ENCODE measurements at places on chromosomes 3 and 15.
A peak's percentile ranks its signal among the peaks of the same experiment; 100 is the strongest.

- no peak for DNase-seq
These were observed 22.0 kb downstream of the SLC4A7 start for GRCh38 chr3:27462228-27462627.

GRCh38 chr3:49333091-49333490, 6.8 kb downstream of the USP4 start:
- no peak for DNase-seq

- DNase-seq = no peak
These were observed 94.3 kb upstream of the GADL1 start for GRCh38 chr3:30988769-30989168.

DNA sequence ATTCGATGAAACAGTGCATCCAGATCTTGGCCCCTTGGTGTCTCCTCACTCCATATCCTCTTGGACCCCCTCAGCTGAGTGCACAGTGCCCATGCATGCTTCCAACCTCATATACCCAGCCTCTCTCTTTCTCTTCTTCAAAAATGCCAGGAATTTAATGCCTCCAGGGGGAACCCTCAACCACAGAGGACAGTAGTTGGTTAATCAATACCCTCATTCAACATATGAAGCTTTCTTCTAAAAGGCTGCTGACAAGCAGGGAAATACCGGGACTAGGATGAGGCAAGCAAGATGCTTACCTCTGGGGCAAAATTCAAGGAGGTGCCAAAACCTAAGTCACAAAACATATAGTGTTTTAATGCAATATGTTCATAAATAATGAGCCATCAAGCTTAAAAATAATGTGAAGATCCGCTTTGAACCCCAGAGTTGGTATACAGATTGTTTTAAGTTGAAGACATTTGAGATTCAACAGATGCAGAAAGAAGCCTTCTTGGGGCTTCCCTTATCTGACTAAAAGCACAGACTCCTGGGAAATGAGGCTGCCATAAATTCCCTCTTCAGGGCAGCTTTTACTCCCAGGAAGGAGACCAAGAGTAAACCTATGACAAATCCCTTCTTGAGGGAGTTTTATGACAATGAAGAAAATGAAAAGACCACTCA, 48.2 kb upstream of the FHIT start:
- DNase-seq = no peak

- no peak for DNase-seq
These were observed 203.8 kb downstream of the UACA start for GRCh38 chr15:70559265-70560239.

- DNase-seq = peak; percentile 48
These were observed at the start of gene KCTD6 for GRCh38 chr3:58491506-58492402. TSS of gene KCTD6 (plus strand) at chr3:58492096. CDS start at chr3:58498756, 6,660 bp downstream.

- no peak for DNase-seq
These were observed 9.4 kb downstream of the APBA2 start for GRCh38 chr15:28895146-28895545.

GRCh38 chr3:126926684-126927400, 56.1 kb upstream of the PLXNA1 start:
- no peak for DNase-seq

GRCh38 chr15:70314018-70314354, 216.3 kb upstream of the TLE3 start:
- DNase-seq = no peak

- DNase-seq = no peak
These were observed 1.9 kb downstream of the RHO start for GRCh38 chr3:129530251-129530791.

DNA sequence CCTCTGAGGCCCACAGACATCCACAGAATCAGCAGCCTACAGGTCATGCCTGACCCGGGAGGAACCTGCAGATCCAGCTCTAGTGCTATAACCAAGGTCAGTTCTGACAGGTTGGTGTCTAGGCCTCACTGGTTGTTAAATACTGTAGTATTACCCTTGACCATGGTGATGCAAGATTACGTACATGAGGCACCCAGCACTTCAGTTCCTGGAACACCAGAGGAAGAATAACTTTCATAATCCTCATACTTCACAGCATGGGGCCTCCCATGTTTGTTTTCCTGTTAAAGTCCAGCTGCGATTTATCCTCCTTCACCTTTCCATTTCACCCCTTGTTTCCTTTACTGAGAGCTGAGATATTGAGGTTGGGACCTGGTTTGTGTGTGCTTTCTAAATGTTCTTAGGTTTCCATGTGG, 34.4 kb upstream of the GLCE start:
- DNase-seq = peak; percentile 26

DNA sequence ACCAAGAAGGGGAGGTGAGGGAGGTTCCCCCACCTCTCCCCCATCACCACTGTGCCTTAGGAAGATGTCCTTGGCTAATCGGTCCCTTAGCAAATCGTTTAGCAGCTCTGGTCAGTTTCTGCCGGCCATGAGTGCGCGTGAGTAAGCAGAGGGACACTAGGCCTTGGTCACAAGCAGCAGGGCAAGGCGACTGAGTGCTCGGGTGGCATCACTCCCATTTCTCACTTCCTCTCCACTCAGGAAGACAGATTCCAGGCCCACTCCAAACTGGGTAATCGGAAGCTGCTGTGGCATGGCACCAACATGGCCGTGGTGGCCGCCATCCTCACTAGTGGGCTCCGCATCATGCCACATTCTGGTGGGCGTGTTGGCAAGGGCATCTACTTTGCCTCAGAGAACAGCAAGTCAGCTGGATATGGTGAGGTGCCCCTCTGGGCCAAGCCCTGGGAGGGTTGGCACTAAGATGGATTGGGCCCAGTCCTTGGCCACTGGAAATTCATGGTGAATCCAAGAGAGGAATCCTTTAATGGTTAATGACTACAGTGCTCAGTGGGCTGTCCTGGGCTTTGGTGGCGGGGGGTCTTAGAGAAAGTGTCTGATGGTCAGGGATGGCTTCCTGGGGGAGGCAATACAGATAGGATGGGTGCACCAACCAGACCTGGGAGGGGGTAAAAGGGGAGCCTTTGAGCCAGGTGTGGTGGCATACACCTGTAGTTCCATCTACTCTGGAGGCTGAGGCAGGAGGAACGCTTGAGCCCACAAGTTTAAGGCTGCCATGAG, 4.0 kb downstream of the PARP3 start:
- no peak for DNase-seq

DNA sequence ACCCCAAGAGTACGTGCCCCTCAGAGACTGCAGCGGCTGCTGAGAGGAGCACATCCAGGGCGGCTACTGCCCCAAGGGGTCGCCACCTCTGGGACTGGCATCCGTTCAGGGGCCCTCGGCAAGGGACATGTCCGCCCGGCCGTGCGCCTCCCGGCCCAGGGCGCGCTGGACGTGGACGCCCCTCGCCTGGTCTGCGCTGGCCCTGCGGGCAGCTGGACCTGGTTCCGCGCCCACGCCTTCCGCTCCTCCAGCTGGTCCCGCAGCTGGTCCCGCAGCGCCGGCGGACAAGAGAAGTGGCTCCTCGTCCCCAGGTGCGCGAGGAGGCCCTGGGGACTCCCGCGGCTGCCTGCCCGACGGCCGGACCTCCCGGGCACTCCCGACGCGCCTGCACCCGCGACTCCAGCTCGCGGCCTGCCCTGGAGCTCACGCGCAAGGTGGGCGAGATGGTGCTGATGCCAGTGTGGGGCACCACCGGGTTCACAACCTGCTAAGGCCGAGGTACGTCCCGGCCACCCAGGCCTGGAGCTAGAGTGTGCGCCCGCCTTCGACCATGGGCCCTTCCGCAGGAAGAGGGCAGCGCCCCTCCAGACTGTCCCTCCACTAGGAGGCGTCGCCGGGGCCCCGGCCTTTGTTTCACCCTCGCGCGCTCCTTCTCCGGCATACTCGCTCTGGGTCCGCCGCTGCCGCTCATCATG, 14.4 kb upstream of the GP9 start:
- DNase-seq = no peak

DNA sequence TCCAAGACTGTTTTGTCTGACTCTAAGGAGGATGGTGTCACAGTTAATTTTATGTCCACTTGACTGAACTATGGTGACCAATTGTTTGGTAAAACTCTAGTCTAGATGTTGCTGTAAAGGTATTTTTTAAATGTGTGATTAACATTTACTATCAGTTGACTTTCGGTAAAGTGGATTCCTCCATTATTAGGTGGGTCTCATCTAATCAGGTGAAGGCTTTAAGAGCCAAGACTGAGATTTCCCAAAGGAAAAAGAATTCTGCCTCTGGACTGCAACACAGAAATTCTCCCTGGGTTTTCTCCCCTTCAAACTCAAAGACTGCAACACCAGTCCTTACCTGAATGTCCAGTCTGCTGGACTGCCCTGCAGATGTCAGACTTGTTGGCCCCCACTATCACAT, 118.9 kb downstream of the OXNAD1 start:
- no peak for DNase-seq

GRCh38 chr3:54891540-54891897, 36.3 kb downstream of the LRTM1 start:
- peak; percentile 33 for DNase-seq

DNA sequence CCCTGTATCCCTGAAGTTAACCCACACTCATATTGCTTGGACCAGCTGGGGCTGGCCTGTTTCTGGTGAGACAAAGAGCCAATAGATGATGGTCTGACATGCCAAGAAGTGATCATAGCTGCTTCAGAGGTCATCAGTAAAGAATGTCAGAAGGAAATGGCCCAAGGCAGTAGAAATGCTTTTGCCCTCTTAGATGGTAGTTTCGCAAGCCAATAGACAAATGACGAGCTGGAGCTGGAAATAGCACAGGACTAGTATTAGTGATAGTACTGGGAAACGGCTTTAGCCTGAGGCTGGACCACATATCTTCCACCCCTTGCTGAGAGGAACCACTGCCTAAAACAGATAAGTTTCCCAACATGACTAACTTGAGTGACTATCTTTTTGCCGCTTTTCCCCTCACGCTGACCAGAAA, 176.1 kb upstream of the THBS1 start:
- no peak for DNase-seq

GRCh38 chr15:77021803-77022381, 27.0 kb downstream of the PSTPIP1 start:
- DNase-seq = no peak

GRCh38 chr3:8488877-8489276, 12.7 kb upstream of the LMCD1 start:
- DNase-seq = no peak

- DNase-seq = no peak
These were observed 722.6 kb downstream of the FHIT start for GRCh38 chr3:60528651-60529050.

- DNase-seq = no peak
These were observed 16.5 kb downstream of the ST6GAL1 start for GRCh38 chr3:186946756-186947375.

- DNase-seq = no peak
These were observed 122.2 kb downstream of the SYNPR start for GRCh38 chr3:63400246-63400860.

DNA sequence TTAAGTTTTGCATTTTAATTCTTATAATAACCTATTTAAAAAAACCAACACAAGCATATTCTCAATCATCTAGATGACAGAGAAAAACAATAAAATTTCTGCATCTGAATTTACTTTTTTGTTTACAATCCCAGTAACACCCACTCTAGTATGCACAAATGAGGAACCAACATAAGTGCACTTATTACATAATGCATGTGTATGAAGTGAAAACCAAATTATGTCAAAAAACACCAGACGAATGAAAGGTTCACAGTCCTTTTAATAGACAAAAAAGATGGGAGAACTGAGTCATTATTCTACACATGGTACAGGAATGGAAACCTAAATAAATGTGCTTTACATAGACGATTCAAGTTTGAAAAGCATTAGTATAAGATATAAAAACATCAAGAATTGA, 91.7 kb downstream of the NR1I2 start:
- no peak for DNase-seq

- DNase-seq = peak; percentile 85
These were observed 26.7 kb downstream of the NRROS start for GRCh38 chr3:196666001-196666867.

DNA sequence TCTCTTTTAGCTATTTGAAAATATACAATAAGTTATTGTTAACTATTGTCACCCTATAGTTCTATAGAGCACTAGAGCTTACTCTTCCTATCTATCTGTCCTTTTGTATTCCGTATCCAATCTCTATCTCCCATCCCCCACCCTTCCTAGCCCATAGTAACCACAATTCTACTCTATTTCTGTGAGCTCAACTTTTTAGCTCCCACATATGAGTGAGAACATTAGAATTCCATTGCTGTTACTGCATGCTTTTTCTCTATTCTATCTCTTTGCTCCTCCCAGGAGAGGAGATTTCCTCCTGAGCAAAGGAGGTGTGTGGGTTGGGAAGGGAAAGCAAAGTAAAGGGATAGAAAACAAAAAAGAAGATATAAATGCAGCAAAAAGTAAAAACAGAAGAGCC, 105.6 kb upstream of the SLC4A7 start:
- no peak for DNase-seq

DNA sequence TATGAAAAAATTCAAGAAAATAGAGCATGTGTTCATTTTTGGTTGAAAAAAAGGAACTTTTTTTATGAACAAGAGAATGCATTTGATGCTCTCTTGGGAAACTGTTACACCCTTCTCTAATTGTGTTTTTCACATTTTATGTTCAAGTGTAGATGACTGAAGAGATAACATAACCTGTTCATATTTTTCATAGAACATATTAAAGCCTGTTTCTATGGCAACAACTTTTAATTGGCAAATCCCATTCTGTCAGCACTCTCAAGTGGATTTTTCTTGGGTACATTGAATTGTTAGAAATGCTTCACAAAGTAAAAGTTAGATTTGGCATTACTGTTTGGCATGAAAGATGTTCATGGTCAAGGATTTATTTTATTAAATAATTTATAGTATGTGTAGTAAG, 117.5 kb downstream of the MBNL1 start:
- no peak for DNase-seq

GRCh38 chr15:52672661-52673060, 6.5 kb downstream of the ATOSA start:
- no peak for DNase-seq

- no peak for DNase-seq
These were observed 51.7 kb downstream of the TRANK1 start for GRCh38 chr3:36893137-36893557.

GRCh38 chr3:36813305-36813704, 49.0 kb upstream of the DCLK3 start:
- DNase-seq = no peak

GRCh38 chr15:90871716-90872485, 3.5 kb downstream of the FURIN start:
- DNase-seq = no peak

DNA sequence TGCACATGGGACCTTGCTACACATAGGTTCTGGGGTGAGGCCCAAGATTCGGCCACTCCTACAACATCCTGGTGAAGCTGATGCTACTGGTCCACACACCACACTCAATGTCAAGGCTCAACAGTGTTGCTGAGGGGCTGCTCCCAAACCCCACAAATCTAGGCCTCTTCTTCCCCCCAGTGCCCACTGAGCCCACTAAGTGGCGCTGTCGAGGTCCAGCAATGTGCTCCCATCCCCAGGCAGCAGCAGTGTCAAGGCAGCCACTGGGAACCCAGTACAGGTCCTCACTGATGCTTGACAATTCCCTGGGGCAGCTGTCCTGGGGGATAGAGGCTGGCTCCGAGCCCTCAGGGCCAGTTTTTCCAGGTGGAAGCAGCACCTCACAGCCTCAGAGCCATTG, 21.5 kb downstream of the SCN5A start:
- no peak for DNase-seq

All from NCI-H510A (cell line).